H4 (cell line): ENCODE measurements at places on chromosomes 4 and X. TPM values are rescaled to one million over a fixed set of nuclear protein-coding genes. Genes with fewer than 3 reads are reported as not detected.

DNA sequence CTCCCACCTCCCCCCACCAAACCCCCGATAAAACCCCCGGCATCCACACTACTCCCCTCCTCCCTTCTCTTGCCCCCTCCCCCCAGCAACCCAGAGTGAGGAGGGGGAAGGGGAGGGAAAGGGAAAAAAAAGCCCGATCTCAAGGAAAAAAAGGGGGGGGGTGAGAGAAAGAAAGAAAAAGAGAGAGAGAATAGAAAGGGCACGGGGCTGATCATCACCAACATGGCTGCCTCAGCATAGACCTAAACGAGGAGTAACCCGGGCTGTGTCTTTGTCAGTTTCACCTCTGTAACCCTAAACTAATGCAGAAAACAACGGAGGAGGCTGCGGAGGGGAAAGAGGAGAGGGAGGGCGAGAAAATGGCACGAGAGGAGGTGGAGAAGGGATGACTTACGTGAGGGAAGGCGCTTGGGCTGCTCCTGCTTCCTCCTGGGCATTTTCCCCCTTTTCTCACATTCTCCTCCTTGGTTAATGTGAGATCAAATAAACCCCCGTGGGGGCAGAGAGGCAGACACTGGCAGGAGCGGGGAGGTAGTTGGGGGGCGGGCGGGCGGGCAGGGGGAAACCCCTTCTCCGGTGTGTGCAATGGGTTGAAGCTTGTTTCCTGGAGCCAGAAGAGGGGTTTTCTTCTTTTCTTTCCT, 532 bp downstream of the ZNF827 start:
- DNase-seq = peak; percentile 13

DNA sequence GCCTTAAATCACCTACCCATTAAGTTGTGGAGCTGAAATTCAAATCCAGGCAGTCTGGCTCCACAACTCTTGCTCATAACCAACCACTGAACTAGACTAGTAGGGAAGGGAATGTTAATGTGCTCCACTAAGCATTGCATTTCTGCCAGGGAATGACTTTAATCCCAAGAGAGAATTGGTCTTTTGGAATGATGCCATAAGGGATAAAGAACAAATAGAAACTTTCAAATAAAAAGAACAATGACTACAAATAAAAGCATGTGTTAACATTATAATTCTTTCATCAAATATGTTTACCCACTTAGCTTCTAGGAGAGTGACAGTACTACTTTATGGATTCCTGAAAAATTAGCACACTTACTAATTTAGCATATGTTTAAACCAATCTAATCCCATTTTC, 905.9 kb downstream of the CENPC start:
- DNase-seq = no peak

DNA sequence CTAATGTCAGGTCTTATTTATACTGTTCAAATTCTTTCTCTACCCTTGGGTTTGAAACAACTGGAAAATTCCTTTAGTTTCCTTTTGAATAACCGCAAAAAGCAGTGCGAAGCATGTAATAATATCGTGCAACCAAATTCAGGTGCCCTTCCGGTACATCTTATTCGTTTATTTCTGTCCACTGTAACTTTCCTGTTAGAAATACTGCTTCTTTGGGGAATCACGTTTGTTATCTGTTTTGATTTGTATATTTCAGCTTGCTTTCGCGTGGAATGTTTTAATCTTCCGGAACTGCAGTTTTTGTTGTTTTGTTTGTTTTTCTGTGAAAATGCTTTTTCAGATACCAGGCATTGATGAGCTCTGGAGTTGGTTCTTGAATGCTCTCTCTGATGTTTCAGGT, 85.7 kb upstream of the HPRT1 start:
- DNase-seq = no peak

DNA sequence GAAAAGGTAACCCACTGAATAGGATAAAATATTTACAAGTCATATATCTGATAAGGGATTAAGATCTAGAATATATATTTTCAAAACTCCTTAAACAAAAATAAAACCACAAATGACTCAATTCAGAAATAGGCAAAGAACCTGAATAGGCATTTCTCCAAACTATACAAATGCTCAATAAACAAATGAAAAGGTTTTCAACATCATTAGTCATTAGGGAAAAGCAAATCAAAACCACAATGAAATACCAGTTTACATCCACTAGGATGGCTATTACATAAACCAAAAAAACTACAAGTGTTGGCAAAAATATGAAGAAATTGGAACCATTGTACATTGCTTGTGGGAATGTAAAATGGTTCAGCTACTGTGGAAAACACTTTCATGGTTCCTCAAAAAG, 167.0 kb upstream of the GALNT7 start:
- peak; percentile 75 for DNase-seq

DNA sequence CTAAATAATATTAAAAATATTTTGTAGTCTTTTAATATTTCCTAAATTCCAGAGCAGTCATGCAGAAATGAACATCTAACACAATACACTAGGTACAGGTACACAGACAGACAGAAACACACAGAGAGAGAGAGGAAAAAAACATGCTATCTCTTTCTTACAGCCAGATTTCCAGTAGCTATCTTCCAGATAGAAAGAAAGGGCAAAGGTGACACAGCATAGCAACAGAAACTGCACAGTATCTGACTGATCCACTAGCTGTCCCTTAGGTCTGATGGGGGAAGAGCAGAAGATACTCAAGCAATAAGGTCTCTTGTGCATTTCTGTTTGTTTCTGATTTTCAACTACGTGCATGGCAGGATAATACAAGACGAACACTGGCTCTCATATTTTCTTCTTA, 7.8 kb downstream of the FBXW7 start:
- DNase-seq = no peak

- no peak for DNase-seq
Measured at GRCh38 chr4:22456291-22456690, 59.6 kb downstream of the ADGRA3 start.

GRCh38 chr4:67573193-67573592, 14.7 kb downstream of the STAP1 start:
- no peak for DNase-seq

DNA sequence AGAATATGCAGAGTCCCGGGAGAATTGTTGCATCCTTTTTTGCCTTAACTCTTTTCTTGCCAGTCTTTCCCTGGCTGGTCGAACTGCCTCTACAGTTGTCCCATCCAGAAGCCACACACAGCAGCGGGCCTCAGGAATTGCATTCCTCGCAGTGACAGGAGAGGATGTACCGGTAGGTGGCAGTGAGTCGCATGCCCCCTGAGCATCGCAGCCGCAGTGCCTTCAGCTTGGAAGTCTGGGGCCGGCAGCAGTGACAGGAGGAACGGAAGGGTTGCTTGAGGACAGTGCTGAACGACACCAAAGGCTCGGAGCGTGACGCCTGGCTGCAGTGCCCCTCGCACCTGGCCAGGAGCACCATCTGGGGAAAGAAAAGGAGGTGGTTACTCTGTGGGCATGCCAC, 23.5 kb downstream of the NDP start:
- peak; percentile 12 for DNase-seq

- DNase-seq = peak; percentile 28
Measured at GRCh38 chr4:176185051-176185450, 10.3 kb downstream of the SPATA4 start.

- DNase-seq = no peak
Measured at GRCh38 chrX:149825424-149825823, 43.7 kb downstream of the MAGEA9 start.

DNA sequence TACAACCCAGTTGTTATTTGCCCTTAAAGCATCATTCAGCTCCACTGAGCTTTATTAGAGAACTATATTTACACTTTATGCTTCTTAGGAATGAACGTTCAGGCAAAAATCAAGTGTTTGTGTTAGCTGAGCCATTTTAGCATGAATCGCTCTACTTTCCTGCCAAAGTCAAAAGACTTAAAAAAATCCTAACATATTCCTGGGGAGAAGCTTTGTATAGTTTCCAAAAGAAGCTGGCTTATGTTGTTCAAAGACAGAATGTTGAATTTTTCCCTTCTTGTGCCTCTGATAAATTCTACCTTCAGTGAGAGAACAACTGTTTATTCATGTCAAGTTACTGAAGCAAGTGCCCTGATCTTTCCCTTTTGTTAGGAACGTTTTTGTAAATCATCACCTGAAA, 771.5 kb upstream of the HS3ST1 start:
- no peak for DNase-seq

- DNase-seq = no peak
Measured at GRCh38 chr4:10083331-10083771, 33.2 kb downstream of the WDR1 start.

DNA sequence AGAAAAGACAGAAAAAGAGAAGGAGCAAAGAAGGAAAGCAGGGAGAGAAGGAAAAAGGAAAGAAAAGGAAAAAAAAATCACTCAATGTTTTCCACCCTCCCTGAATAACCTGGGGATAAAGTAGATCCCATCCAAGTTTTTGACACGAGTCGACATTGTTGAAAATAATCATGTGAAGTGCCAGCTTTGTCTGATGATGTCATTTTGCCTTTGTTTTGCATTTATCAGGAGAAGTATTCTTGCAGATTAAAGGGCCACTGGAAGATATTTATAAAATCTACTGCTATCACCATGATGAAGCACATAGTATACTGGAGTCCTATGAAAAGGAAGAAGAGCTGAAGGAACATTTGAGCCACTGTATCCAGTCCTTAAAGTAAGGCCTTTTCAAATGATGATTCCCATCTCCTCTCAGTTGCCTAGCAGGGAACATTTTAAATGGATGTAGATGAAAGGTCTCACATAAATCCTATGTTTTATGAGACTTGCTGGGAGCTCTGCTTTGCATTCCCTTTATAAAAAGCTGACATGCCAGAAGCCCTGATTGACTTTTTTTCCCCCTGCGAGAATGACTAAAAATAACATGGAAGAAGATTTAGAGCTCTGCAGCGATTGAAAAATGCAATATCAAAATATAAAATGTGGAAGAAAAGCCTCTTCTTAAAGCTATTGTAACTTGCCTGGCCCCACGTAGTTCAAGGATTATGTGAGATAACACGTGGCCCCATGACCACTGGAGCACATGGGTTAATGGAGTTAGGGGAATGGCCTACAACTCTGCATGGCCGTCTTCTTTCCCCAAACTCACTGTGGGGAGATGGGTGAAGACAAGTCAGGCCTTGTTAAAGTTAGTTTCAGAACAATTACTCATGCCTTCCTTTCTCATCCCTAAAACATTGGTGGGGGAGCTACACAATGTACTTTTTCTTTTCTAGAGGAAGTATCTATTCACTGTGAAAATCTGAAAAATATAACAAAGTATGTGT, 77.5 kb downstream of the INTS12 start:
- DNase-seq = no peak

GRCh38 chr4:77174426-77174825, 17.4 kb downstream of the CCNG2 start:
- peak; percentile 44 for DNase-seq

- no peak for DNase-seq
Measured at GRCh38 chr4:92521941-92522340, 218.2 kb downstream of the GRID2 start.

- no peak for DNase-seq
Measured at GRCh38 chr4:32002037-32002747, 1282.0 kb downstream of the PCDH7 start.

DNA sequence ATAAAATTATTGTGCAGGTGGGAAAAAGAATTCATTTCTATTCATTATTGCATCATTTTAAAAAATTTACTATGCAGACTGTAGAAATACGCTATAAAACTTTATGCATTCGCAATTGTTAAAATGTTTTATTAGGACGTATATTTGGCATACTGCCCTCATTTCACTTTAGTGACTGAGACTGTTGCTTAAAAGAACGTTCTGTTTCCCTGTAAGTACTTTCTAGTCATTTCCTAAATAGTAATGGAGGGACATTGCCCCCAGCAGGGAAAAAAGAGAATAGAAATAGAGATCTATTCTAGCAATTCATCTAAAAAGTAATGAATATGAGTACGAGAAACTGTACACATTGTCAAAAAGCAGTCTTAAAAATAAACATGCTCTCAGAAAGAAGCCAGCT, 1295.8 kb upstream of the TENM3 start:
- DNase-seq = peak; percentile 47

- DNase-seq = peak; percentile 47
Measured at GRCh38 chr4:73603854-73604584, 16.2 kb downstream of the RASSF6 start.

- no peak for DNase-seq
Measured at GRCh38 chr4:1207603-1208265, 35.4 kb upstream of the SPON2 start.

GRCh38 chr4:171929477-171929876, 116.3 kb downstream of the GALNTL6 start:
- no peak for DNase-seq

DNA sequence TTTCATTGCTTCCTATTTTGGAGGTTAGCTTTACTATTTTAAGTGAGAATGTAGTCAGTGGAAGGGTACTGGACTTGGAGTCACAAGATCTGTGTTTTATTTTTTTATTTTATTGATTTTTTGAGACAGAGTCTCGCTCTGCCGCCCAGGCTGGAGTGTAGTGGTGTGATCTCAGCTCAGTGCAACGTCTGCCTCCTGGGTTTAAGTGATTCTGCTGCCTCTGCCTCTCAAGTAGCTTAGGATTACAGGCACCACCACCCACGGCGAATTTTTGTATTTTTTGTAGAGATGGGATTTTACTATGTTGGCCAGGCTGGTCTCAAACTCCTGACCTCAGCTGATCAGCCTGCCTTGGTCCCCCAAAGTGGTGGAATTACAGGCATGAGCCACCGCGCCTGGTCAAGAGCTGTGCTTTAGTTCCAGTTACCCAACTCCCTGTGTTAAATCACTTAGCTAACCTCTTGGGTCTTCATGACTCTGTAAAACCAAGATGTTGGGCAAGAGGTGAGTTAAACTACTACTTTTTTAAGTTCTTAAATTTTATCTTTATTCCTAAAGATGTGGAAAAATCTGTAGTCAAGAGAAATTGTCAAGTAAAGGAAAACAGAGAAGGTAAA, 11.2 kb downstream of the USP9X start:
- no peak for DNase-seq

Gene MAGEA12
- 5.5 and 5.7 TPM in 2 replicates for total RNA-seq

Gene CXorf51B
- not detected in 2 replicates for total RNA-seq

Gene ARAP2
- 7.3 and 18.8 TPM in 2 replicates for total RNA-seq

Gene HSD17B13
- 4.5 and 7.0 TPM in 2 replicates for total RNA-seq

Gene KLHL4
- 19.4 and 23.6 TPM in 2 replicates for total RNA-seq

Gene REPS2
- total RNA-seq = 0.53 and 1.1 TPM in 2 replicates

Gene S100P
- 0.21 and 0.35 TPM in 2 replicates for total RNA-seq

Gene TMPRSS11A
- total RNA-seq = not detected in 2 replicates

Gene TSC22D3
- total RNA-seq = 20.5 and 22.0 TPM in 2 replicates

Gene SMIM10L2A
- total RNA-seq = 0.04 and 0.25 TPM in 2 replicates

Gene DGKK
- not detected in 2 replicates for total RNA-seq

Gene DRP2
- total RNA-seq = 0.14 TPM in 1 of 2 replicates, not detected in the other

Gene FRAS1
- total RNA-seq = 0.43 and 1.8 TPM in 2 replicates

Gene NEXMIF
- total RNA-seq = not detected in 2 replicates

Gene PTCHD1
- total RNA-seq = 0.52 and 3.0 TPM in 2 replicates

Gene ANAPC4
- 16.0 and 22.6 TPM in 2 replicates for total RNA-seq

Gene CWH43
- total RNA-seq = not detected in 2 replicates

Gene HPGD
- total RNA-seq = 0.89 TPM in 1 of 2 replicates, not detected in the other
